ENCODE measurements at places on chromosomes 5 and 9.

GRCh38 chr5:137741718-137742117 lies 5.8 kb upstream of the KLHL3 start:
- no peak for DNase-seq

- DNase-seq: no peak
Measured at GRCh38 chr5:20286512-20286911, 298.5 kb upstream of the CDH18 start.

DNA sequence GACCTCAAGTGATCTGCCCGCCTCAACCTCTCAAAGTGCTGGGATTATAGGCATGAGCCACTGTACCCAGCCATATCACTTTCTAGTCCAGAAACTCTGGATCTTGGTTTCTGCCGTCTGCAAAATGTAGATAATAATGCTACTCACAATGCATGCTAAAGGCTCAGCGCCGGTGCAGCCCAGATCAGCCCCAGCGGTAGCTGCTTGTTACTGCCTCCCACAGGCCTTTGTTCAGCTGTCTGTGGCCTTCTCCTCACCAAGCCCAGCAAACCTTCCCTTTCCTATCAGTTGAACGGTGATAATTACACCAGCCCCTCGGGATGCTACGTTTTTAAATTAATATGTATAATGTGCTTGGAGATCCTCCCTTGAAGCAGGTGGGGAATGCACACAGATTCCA lies 26.2 kb upstream of the MSX2 start:
- DNase-seq: no peak

DNA sequence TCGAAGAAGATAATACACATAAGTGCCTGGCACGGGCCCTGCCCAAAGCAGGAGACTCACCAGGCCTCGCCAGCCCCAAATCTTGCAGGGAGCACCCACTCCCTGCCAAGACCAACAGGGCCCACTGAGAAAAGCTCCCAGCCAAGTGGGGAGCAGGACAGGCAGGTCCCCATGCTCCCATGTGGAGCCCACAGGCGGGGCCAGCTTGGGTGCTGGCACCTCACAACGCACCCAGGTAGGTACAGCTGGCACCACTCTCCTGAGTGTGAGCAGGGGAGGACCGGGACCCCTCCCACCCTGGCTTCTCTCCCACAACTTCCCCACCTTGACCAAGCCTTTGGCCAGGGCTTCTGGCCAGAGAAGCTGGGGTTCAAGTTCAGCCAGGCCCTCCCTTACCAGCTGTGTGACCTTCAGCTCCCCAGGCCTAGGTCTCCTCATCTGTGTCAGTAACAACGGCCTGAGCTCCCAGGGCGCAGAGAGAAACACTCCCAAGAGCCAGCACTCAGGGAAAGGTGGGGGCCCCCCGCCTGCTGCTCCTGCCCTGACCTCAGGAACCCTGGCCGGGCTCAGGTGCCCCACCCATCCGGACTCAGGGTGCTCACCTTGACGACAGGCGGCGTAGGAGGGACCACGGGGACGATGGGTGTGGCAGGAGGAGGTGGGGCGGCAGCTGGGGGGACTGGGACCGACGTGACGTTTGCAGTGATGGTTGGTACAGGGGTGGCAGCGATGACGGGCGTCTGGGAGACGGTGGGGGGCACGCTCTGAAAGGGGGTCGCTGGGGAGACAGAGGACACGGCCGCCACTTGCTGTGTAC lies 17.8 kb downstream of the BRD3 start:
- no peak for DNase-seq

- no peak for DNase-seq
Measured at GRCh38 chr9:136821826-136822544, 14.2 kb downstream of the RABL6 start.

DNA sequence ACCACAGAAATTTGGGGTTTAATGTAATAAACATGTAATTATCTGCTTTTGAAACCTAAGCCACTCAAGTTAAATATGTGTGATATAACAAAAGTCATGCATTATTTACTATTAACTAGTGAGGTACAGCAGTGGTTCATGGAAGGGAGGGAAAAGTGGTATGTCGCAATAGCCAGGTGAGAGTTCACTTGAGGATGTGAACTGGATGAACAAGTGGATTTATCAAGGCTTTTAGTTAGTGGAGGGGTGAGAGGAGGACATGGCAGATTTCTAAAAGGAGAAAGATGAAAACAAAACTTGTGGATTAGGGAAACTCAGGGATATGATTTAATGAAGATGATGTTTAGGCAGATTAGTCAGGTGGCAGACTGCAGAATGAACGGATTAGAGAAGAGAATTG lies 141.3 kb upstream of the NFIB start:
- DNase-seq: no peak

GRCh38 chr5:142808878-142809598 lies 38.9 kb downstream of the ARHGAP26 start:
- DNase-seq: no peak

DNA sequence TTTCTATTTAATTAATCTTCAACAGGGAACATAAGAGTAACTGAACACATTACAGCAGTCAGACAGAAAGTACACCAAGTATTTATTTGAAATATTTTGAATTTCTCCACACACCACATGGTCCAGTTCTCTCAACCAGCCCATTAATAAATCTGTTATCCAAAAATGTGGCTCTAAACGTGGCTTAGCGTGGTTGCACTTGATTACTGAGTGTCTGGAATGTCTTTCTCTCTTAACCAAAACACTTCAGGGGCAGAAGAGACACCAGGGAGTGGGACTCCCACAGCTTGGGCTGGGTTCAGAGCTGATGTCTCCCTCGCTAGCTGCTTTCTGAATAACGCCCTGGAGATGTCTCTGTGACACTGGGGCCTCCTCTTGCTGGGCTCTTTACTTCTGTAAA lies 52.6 kb upstream of the FANCC start:
- DNase-seq: no peak

DNA sequence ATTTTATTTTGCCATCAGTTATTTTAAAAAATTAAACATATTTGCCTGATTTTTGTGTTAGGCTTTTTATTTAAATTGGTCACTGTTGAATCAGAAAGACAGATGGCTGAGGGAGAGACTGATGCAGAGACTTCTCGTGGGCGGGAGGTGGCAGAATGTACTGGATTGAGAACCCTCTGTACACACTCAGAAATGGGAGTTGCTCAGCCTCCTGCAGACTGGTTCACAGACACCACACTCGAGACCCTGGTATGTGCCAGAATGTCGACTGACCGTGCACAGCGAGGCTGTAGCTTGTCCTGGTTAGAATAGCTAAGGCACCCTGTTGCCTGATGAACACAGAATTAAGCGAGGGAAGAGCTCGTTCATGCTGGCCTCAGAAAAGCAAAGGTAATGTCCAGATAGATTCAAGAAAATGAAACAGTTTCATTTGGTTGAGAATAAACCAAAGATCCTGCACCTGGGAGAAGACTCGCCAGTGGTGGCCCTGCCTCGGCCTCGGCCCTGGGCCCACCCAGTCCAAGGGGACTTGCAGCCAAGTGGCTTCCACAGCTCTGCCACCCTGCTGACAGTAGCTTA lies 71.3 kb upstream of the OTULINL start:
- DNase-seq: no peak

GRCh38 chr5:32684260-32684659 lies 26.9 kb upstream of the NPR3 start:
- DNase-seq: no peak

- DNase-seq: no peak
Measured at GRCh38 chr9:6616951-6617602, 28.5 kb downstream of the GLDC start.

- no peak for DNase-seq
Measured at GRCh38 chr5:149886060-149886459, 58.5 kb downstream of the PDE6A start.

DNA sequence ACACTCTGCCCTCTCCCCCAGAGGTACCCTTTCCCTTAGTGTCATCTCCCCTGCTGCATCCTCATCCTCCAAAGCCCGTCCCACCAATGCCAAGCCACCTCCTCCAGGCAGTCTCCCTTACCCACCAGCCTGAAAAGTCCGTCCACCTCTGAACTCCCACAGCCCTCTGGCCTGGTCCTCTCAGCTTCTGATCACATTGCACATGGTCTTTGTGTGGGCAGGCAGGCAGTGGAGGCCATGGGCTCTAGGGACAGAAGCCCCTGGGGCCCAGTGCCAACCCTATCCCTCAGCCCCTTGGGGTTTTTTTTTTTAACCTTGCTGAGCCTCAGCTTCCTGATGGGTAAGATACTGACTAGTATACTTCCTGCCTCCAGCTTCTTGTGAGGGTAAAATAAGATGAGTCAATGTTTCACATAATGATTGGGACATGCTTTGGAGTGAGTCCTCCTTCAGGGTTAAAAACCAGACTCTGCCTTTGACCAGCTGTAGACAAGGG lies 19.4 kb downstream of the CSF1R start:
- DNase-seq: no peak

DNA sequence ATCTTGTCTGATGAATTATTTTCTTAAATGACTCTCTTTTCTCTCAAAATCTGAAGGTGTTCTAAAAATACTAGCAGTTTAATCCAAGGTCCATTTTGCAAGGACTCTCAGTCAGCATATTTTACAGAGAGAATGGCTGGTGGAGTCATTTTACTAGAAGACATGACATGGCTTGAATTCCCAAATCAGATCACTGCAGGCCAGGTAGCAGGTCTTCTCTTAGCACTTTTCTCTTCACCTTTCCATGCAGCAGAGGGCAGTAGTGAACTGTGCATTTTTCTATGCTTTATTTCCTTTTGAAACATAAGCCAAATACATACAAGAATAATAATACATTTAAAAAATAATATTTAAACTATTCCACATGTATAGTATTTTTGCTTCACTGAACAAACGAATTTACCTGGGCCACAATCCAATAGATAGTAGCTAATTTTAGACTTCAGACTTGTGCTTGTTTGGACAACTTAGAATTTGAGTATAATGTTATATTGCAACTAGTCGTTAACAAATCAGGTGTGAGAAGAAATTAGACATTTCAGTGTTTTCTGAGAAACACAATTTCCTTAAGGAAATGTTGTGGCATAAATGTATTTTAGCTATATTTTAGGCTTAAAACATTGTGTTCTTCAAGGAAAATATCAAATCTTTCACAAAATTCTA lies 289.4 kb upstream of the DAB2 start:
- DNase-seq: no peak

GRCh38 chr9:124132671-124133147 lies 121.1 kb downstream of the LHX2 start:
- DNase-seq: no peak

DNA sequence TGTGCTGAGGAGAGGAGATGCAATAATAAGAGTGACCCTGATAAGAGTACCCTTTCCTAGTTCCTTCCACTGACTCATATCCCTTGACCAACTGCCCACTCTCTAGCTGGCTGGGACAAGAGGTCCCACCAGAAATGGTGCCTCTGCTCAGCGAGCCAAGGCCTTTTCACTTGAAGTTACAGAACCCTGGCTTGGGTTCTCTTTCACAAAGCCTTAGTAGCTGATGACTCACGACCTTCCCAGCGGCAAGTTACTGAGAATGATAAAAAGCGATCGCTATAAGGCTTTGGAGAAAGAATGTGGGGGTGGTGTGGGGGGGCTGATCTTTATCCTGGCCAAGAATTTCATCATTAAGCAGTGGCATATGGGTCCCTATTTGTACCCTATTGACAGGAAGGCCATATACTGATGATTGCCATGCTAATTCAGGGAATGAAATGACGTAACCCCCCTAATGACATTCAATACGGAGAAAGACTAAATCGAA lies 90.3 kb downstream of the FBXO38 start:
- no peak for DNase-seq

GRCh38 chr5:130689831-130690230 lies 475.2 kb downstream of the HINT1 start:
- DNase-seq: no peak

GRCh38 chr5:67176936-67177335 lies 19.7 kb downstream of the CD180 start:
- DNase-seq: no peak

DNA sequence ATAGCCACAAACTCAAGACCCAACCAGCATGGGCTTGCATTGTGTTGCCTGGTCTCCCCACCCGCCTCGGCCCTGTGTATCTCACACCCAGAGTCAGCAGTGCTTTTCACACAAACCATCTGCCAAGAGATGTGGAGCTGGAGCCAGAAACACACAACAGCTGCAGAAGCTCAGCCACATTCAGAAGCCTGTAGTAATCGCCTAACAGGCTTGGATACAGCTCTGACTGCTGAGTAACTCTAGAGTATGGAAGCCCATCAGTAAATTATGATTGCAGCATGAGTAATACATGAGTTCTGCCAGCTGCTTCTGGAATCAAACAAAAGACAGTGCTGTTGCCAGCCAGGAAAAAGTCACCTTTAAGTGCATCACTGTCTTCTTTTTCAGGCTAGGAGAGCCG lies 16.0 kb downstream of the TEK start:
- no peak for DNase-seq

GRCh38 chr5:452978-453710 lies 10.2 kb downstream of the EXOC3 start:
- no peak for DNase-seq

DNA sequence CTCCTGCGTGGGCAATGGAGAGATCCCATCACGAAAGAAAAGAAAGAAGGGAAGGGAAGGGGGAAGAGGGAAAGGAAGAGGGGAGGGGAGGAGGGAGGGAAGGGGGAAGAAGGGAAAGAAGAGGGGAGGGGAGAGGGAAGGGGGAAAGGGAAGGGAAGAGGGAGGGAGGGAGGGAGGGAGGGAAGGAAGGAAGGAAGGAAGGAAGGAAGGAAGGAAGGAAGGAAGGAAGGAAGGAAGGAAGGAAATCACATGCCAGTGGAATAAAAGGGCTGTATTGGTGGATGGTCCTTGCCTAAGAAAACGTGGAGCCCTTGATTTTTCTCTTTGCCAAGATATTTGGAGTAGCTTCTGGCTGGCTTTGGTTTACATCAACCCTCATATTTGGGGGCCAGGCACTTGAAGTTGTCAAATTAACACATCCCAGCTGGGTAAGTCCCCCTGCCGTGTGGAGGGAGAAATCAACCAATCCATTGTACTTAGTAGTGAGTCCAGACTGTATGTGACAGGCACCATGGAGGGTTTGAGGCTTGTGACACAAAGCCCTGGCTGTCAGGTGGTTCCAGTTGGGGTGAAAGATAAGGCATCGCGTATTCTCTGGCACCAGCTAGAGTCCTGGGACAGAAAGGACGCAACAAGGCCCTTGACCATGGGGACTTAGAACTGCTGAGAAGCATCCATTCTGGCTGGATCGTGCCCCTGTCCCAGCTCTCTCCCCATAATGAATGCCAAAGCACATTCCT lies 23.7 kb downstream of the IDNK start:
- DNase-seq: no peak

Measured in GDM1 (cell line).